ENCODE measurements at places on chromosomes 16 and 17.

GRCh38 chr16:79954921-79955705, 354.6 kb upstream of the MAF start:
- no peak for DNase-seq

DNA sequence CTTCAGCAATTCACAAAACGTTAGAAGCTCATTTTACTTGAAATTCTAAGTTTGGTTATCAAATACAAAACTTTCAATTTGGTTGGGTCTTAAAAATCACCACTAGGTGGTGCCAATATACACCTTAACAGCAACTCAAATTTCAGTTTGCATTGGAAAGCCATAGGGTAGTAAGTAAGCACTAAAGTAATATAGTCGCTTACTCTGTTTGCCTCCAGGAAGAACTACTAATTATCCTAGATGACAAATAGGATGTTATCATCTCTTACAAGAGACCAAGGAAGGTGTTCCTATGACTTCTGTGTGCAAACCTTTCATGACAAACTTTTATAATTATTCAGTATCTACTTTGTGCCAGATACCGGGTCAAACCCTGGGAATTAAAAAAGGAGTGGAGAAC, 93.3 kb downstream of the MYO1D start:
- peak; percentile 61 for DNase-seq

DNA sequence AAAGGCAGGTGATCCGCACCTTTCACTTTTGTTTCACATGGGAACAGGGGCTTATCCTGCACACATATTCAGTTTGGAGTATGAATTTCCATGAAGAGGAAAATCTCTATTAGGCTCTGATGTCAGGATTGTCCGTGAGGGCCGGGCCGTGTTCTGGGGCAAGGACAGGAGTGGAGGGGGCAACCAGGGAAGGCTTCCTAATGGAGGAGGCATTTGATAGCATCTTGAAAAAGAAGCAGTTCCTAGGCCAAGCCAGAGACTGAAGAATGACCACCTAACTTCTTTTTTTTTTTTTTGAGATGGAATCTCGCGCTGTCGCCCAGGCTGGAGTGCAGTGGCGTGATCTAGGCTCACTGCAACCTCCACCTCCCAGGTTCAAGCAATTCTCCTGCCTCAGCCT, 174.2 kb downstream of the SEC14L1 start:
- no peak for DNase-seq

DNA sequence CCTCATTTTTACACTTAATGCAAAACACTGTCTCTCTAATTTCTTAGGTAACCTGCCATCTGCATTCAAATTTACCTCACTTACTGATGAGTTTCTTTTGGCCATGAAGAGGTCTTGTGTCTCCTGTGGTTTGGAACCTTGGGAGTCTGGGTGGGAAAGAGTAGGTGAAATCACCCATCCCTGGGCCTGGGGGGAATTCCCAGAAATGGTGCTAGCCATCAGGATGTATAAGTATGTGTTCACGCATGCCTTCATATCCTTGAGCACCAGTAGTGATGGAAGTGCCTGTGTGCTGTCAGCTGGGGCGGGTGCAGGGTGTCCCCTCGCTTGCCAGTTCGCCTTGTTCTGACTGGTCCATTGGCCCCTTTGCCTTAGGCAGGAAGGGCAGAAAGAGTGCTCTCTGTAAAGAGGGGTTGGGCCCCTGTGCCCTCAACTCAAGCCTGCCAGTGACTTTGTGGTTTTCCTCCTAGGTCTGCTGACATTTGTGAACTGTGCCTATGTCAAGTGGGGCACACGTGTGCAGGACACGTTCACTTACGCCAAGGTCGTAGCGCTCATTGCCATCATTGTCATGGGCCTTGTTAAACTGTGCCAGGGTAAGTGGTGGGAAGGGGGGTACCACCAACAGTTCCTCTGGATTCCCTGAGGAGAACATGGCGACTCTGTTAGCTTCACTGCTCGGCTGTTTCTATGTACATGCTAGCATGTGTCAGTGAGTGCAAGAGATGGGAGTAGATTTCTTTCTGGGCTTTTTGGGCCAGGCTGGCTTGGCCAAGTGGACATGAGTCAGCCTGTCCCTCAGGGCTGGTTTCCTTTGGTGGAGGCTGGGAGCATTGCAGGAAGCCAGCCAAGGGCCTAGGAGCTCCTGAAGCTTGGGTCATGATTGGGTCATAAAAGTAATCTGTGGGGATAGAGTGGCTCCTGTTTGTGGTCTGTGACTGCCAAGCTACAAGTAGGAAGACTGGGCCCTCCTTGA, 23.2 kb downstream of the SLC7A6OS start:
- peak; percentile 62 for DNase-seq

DNA sequence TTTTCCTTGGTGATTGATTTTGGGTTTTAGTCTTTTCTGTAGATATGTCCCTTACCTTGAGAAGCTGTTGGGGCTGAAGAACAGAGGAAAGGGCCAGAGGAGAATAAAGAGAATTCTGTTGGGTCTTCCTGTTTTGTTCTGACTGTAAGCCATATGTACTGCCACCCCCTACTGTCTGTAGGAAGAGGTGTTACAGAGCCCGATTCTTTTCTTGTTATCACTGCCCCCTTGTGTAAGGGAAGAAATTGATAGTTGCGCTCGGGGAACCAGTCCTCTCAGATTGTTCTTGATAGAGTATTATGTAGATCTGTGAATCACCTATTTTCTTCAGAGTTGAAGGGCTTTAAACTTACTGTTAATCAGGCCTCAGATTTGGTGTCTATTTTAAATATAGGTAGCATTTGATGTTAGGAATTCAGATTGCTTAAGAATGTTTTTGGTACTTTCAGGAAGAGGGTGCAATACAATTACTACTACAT, 2.4 kb downstream of the TANC2 start:
- peak; percentile 91 for DNase-seq

DNA sequence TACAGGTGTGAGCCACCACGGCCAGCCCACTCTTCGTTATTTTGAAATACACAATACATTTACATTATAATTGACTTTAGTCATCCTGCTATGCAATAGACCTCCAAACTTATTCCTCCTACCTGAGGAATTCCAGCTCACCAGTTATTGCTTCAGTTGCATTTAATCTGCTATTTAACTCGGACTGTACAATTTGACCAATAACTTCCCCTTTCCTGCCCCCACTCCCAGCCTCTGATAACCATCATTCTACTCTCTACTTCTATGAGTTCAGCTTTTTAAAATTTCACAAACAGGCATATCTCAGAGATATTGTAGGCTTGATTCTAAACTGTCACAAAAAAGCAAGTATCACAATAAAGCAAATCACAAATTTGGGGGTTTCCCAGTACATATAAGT, 157.0 kb downstream of the COPRS start:
- DNase-seq: no peak

- DNase-seq: no peak
Measured at GRCh38 chr17:8015957-8016631, 13.7 kb downstream of the GUCY2D start.
